ENCODE measurements at places on chromosomes 5 and 9.

- DNase-seq = no peak
Observed at GRCh38 chr5:101675510-101676219, 620.4 kb downstream of the SLCO4C1 start.

- no peak for DNase-seq
Observed at GRCh38 chr5:76458486-76458830, 55.4 kb downstream of the IQGAP2 start.

GRCh38 chr9:134322781-134323241 is 3.4 kb upstream of the RXRA start:
- peak; percentile 8 for DNase-seq

DNA sequence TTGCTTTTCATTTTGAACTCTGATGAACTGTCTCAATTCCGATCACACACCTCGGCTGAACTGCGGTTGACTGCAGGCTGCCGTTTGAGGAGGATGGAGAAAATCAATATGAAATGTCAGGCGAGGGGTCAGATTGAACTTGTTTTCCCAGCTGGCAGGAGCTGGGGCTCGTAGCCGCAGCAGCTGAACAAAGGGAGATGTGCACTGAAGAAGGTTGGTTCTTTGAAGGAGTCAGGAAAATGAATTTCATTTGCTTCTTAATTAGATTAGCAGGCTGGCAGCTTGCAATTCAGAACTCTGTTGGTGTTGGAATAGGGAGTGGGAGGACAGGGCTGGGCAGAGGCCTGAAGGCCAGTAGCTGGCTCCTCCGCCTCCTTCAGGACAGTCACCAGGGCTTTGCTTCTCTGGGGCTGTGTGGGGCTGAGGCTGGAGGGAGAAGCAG is 117.4 kb upstream of the GPR151 start:
- DNase-seq = no peak

GRCh38 chr9:91732187-91733005 is 217.6 kb downstream of the ROR2 start:
- no peak for DNase-seq

- no peak for DNase-seq
Observed at GRCh38 chr5:105158526-105158925, 1595.9 kb upstream of the NUDT12 start.

- no peak for DNase-seq
Observed at GRCh38 chr5:139854953-139855352, 59.3 kb downstream of the PSD2 start.

GRCh38 chr9:126521089-126521488 is 92.6 kb upstream of the LMX1B start:
- DNase-seq = no peak

DNA sequence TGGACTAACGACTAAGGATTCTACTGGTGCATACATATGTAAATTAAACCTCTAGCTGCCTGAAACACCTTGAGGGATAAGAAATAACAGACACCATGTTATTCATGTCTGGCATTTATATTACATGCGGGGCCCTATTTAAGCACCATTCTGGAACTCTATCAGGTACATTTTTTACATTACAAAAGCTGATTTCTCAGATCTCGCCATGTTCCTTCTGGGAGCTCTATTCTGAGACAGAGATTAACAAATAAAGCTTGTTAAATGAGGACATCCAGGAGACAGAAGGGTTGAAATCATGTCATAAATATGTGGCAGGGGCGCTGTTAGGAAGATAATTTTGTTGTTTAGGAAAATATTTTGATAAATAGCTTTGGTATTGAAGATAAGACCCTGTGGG is 93.4 kb upstream of the SLIT3 start:
- DNase-seq = no peak

DNA sequence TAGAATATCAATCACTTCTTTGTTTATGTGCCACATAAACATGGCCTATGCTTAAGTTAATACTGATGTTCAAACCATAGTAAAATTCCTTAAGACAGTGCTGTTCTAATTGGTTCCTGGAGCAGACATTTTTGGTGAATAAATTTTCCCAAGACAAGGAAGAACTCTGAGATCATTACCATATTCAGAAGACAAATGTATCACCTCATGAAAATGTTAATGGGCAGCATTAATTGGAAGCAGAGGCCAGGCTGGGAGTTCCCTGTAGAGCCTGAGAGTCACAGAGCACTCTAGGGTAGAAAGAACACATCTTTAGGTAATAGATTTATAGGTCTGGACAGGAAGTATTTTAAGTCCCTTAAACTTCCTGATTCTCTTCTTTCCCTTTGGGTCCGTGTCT is 240.2 kb downstream of the MAN2A1 start:
- DNase-seq = no peak

- DNase-seq = no peak
Observed at GRCh38 chr9:122197426-122197825, 31.3 kb downstream of the LHX6 start.

DNA sequence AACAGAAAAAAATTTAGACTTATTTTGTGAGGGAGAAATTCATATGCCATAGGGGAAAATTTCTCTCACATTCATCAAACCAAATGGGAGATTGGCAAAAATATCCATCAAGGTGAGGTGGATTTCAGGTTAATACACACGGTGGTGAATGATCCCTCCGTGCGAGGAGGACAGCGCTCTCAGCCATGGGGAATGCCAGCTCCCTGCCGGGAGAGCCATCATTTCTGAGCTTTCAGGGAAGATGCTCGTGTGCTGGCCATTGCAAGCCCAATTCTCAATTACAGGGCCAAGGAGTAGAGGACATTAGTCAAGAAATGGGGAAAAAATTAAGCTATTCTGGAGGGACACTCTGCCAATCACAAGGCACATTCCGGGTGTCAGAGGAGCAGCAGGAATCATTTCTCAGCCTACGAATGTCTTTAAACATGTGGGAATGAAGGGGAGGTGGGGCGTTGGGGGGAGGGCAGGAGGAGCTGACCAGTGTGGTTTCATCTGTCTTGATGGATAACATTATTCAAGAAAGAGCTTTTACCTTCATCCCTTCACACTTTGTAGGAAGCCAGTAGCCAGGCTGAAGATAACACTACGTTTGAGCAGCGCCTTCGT is 165.5 kb downstream of the DAB2IP start:
- no peak for DNase-seq
